Right atrium auricular region (tissue), 2 donors: ENCODE measurements at places on chromosomes 7 and 10.

GRCh38 chr10:33180921-33181320 lies 153.5 kb downstream of the NRP1 start:
- DNase-seq: no peak

DNA sequence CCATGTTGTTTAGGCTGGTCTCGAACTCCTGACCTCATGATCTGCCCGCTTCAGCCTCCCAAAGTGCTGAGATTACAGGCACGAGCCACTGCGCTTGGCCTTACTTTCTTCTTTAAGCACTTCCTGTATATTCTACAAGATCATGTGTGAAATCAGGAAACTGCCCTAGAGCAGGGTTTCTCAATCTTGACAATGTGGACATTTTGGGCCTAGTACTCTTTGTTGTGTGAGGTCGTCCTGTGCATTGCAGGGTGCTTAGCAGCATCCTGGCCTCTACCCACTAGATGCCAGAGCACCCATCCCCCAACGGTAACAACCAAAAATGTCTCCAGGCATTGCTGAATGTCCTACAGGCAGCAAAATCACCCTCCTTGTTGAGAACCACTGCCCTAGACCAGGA lies 24.7 kb downstream of the RRP12 start:
- no peak for DNase-seq

DNA sequence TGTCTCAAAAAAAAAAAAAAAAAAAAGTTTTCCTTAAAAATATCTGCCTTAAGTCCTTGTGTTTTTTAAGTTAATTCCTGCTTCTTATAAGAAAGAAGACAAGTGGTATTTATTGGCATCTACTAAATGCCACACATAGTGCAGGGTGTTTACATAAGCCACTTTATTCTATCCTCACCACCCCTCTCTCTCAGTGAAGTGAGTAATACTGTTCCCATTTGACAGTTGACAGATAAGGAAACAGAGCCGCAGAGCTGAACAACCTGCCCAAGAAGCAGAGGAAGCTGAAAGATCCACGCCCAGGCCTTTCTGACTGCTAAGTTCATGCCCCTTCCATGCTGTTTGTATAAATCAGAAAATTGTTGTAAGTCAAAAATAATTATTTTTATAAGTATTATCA lies 54.1 kb downstream of the ABLIM1 start:
- DNase-seq: no peak

DNA sequence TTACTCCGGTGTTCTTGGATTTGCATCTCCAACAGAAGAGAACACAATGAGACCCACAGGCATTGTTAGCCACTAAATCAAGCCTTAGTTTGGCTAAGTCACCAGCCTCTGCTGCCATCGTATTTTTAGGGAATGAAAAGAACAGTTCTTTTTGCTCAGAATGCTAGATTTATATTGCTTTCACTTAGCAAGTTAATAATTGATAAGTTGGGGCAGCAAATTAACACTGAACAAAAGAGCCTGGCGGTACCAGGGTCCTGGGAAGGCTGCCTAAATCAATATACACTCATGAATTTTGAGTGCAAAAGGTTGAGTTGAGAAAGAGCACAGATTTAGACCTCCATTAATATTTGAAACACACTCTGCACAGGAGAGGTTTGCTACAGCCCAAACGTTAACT lies 767.7 kb downstream of the TYW1 start:
- DNase-seq: no peak

DNA sequence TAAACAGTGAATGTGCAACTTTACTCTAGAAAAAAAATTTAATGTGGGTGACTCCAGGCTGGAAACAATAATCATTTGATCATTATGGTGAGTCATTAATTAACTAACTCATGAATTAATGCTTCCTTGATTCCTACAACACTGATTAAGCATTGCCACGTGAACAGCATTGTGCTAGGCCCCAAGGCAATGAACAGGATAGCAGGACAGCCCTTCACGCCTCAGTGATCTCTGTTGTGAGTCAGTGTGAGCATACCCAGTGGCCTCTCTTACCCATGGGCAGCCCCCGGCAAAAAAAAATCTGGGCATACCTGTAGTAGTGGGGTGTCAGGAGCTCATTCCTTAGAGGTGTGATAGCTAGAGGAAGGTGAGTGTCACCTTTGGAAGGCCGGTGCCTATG lies 76.0 kb downstream of the DENND2A start:
- no peak for DNase-seq

- no peak for DNase-seq
Measured at GRCh38 chr10:57338823-57339558, 928.7 kb downstream of the IPMK start.

GRCh38 chr7:52799817-52800216 lies 235.6 kb upstream of the POM121L12 start:
- no peak for DNase-seq

- no peak for DNase-seq
Measured at GRCh38 chr10:43854007-43854406, 205.3 kb upstream of the ZNF32 start.

GRCh38 chr10:129626309-129626708 lies 159.3 kb downstream of the MGMT start:
- DNase-seq: no peak

DNA sequence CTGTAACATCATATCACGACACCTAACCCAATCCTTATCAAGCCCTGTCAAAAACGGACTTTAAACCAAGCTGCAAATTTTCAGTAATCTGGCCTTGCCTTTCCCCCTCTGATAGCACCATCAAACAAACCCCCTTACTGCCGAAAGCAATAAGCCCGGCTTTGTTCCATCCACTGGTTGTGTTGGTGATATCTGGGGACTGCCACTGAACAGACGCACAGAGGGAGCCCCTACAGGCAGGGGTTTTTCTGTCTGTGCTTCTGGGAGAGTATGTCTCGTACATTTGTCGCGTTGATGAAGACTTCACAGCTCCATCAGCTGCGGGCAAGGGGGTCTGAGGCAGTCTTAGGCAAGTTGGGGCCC lies 550 bp upstream of the PLAU start:
- no peak for DNase-seq

DNA sequence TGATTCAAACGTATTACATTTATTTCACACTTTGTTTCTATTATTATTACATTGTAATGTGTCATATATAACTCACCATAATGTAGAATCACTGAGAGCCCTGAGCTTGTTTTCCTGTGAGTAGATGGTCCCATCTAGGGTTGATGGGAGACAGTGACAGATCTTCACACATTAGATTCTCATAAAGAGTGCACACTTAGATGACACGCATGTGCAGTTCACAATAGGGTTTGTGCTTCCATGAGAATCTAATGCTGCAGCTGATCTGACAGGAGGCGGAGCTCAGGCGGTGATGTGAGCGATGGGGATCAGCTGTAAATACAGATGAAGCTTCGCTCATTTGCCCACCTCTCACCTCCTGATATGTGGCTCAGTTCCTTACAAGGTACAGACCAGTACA lies 36.1 kb downstream of the BMPER start:
- no peak for DNase-seq

DNA sequence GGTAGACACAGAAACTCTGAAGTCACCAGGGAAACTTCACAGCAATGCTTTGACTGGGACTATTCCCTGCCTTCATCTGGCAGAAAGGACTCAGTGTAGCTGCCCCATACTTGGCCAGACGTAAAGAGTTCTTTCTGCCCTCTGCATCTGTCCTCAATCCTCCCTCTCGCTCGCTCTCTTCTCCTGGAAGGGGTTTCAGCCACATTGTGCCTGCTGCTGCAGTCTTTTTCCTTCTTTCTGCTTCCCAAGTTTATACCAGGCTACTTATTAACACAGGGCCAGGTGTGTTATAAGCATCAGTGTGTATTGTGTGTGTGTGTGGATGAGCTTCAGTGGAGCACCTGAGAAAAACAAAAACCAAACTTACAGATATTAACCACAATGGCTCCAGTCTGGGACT lies 638.4 kb downstream of the ACTR3B start:
- no peak for DNase-seq

DNA sequence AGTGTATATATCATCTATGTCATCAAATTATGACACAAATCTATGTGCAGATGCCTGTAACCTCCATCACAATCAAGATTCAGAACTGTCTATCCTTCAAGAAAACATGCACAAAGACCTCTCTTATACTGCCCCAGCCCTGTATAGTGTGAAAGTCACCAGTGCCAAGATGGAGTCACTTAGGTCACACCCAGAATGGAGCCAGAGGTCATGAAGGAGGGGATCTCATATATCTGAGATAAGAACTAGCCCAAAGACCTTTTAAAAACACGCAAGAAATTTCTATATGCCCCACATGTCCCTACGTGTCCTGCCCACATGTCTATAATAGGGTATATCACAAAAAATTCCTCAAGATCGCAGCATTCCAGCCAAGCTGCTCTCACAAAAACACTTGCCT lies 20.1 kb upstream of the GATAD1 start:
- DNase-seq: no peak

DNA sequence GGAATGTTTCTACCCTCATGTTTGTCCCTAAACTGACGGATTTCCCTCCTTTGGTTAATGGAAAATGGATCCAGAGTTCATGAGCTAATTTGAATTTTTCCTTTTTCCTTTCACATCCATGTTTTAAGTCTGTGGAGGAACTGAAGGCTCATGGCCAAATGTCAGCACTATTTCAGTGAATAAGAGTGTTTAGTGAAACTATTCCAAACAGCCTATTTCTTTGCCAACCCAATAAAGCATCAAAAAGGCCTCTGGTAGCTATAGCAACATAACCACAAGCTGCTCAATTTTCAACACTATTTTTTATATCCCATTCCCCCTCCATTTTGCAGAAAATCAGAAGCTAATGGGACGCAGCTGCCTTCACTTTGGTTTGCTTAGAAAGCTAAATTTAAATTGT lies 1454.1 kb downstream of the GATA3 start:
- no peak for DNase-seq

DNA sequence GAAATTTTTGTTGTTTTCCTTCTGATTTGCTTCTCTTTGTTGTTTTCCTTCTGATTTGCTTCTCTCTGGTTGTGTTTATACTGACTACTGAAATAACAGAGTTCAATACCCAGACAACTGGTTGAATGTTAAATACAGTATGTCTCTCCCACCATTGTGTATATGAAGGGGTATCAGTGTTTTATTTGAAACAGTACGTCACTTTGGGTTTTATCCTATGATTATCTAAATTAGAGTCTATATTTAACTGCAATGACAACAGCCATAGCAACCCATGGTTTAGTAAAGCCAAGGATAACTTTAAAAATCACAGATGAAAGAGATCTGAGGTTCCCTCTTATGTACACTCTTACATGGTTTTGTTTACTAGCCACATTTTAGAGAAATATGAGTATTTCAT lies 141.3 kb downstream of the GNAT3 start:
- DNase-seq: no peak

DNA sequence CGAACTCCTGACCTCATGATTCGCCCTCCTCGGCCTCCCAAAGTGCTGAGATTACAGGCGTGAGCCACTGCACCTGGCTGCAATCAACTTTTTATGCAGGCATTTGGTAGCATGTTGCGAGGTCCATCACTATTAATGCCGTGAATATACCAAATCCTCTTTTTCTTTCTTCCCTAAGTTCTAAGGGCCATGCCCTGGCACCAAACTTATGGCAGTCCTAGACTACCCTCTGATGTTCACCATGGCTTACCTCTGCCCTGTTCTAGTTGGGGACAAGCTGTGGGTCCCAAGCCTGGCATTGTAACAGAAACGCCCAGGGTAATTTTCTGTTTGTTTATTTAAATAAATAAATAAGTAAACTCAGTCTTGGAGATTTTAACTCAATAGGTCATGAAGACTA lies 13.3 kb downstream of the PRSS2 start:
- no peak for DNase-seq

DNA sequence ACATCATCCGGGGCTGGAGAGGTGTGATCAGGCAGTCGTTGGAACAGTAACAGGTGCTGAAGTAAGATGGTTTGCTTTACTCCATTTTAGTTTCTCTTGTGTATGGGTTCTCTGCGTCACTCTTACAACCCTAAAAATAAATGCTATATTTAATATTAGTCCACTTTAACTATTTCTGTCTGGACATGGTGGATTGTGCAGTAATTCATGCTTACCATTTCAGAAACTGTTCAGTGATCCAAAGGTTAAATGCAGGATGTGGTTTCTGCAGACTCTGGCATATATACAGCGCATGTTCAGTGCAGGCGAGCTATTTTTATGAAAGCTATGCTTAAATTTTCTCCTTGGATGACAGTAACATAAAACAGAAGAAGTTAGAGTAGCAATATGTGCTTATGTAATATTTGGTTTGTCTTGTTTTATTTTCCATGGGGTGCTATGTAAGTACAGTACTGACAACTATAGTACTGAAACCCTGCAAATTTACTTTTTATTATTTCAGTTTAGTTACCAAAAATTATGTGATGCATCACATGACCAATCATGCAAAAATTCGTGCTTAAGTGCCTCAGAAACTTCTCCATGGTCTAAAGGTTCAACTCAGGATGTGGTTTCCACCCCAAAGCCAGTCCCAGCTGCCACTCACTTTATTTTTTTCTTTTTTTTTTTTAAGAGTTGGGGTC lies 46.6 kb upstream of the GRID1 start:
- no peak for DNase-seq

DNA sequence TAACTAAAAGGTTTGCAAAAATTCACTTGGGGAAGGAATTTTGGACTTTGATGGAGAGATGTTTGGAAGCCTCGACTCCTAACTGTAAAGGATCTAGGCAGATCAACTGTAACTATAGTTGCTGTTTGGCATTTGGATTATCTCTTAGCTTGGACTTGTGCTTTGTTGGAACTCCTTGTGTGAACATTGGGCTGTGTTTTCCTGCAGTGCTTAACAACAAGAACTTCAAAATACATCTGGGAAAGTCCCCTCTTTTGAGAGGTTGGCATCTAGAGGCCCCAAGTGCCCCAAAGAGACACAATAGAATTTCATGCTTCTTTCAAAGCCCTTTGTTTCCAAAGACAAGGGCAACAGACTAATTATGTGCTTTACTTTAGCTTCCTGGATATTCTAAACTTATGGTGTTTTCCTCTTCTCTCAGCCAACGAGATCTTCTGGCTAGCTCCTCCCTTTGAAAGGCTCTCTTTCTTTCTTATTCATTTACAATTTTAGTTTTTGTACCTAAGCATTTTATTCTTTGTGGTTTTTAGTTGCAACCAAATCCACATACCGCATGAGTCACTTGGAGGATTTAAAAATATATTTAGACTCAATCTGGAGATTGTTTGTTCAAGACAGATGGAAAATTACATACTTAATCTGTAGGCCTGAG lies 11.6 kb downstream of the ABCA13 start:
- DNase-seq: no peak

DNA sequence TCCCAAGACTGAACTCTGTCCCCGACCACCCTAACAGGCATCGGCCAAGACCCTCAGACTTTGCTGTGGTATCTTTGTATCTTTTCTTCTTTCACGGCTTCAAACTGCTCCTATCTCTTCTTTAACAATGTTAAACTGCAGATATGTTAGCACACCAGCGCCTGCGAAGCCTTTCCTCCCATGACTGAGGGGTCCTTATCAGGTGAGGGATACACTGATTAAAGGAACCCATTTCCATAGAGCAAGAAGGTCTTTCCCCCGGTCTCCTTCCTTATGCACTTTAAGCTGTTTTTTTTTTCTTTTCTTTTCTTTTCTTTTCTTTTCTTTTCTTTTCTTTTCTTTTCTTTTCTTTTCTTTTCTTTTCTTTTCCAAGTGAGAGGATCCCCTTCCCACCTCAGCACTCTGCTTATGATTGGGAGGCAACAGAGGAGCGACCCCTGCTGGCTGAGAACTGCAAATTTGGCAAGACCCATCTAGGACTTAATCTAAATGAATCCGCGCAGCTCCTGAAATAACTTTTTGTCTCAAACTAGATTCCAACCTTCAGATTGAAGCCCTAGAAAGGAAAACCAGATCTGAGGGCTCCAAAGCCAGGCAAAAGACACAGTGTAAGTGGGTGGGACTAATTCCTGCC lies 109.9 kb downstream of the ITGB8 start:
- DNase-seq: no peak

- no peak for DNase-seq
Measured at GRCh38 chr7:158409120-158409519, 178.5 kb downstream of the PTPRN2 start.
